ENCODE measurements at places on chromosomes 7 and 10.

DNA sequence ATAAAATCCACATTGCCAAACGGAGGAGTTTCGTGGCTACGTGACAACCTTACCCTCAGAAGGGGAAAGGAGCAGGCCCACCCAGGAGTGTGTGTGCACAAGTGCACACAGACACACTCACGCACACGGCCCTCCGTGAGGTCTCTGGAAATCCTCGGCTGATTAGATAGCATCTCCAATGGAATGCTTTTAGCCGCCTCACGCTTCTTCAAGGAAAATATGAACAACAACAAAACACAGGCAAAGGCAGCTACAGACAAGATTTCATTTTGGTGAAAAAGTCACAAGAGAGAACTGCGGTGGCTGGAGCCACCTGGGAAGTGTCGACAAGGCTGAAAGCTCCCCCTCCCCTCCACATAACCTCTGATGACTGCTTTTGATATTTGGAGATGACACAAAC lies 391.8 kb upstream of the MKI67 start:
- no peak for DNase-seq

- DNase-seq: no peak
These were observed 189.1 kb downstream of the DGKI start for GRCh38 chr7:137657476-137658189.

DNA sequence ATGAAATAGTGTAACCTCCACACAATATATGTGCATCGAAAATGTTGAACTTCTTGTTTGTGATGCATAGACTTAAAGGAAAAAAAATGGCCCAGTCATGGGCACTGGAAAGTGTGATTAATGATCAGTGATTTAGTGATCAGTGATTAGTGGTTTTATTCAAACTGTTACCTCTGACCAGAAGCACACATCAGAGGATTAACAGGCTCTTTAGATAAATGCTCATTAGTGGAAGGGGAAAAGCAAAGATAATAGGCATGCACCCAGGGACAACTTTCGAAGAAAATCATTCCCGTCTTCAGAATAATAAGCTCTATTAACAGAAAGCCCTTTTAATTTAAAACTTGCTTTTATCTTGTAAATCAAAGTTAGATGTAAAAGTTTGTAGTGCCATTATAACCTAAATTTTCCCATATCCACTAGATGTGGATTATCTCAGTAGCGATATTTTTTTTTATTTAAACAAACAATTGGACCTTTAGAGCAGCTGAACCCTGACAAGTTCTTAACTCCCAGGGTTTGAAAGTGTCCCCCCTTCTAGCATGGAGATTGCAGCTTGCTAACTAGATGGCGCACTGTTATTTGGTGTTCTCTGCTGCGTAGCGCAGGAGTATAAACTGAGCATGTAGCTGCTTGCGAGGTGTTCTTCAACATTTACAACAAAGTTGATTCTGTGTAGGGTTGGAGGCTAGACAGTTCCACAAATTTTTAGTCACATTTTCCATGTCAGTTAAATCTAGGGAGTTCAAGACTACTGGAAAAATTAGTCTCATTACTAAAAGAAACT lies at the start of gene CREB5:
Gene CREB5, plus strand, starts transcription at position 643 of the 787 bp plus-strand sequence. CDS start 397 bp downstream, outside the sequence.
- DNase-seq: no peak

DNA sequence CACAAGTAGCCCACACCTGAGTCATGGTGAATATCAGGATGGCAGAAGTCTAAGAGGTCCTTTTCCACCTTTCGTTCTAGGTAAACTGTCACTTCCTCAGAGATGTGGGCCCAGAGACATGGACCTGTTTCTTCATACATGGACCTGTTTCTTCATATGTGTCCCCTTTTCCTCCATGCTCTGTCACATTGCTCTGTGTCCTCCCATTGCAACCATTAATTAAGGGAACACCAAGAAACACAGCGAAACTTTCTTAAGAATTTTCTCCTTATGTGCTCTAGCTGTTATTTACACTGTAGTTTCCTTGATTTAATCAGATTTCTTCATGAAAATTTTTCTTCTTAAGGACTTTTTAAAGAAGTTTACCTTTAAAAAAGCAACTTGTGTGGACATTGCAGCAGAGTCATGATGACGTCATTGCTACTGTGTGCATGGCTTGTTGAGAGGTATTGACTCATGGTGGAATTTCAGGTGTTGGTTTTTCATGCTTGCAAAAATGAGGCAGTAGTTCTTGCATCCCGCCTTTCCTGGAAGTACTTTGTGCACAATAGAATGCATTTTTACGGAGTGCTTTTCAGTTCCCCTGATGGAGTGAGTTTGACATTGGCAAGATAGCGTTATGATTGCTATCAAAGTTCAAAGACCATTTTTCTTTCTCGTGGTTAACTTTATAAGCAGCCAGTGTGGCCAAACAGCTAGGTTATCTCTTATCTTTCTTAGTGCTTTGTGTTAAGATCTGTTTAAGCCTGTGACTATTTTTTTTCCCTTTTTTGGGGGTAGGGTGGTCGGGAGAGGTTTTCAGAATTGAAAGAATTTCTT lies 37.7 kb downstream of the CFAP58 start:
- DNase-seq: no peak

- DNase-seq: no peak
These were observed 606 bp upstream of the RABGEF1 start for GRCh38 chr7:66739953-66740301.

DNA sequence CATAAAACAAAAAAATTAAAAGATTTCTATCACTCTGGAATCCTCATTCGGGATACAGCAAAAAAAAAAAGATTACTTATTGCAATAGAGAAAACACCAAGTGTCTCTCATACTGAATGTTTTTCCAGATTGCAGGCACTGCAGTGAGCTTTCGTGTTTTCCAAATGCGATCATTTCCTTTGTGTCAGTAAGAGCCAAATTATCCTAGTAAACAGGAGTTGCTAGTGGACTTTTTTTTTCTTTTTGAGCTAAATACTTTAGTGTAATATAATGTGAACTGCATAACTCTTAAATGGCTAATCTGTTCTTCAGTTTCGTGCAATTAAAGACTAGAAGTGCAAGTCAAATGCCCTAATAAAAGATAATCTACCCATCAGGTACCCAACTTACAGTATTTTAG lies 44.4 kb upstream of the TOMM7 start:
- DNase-seq: no peak

DNA sequence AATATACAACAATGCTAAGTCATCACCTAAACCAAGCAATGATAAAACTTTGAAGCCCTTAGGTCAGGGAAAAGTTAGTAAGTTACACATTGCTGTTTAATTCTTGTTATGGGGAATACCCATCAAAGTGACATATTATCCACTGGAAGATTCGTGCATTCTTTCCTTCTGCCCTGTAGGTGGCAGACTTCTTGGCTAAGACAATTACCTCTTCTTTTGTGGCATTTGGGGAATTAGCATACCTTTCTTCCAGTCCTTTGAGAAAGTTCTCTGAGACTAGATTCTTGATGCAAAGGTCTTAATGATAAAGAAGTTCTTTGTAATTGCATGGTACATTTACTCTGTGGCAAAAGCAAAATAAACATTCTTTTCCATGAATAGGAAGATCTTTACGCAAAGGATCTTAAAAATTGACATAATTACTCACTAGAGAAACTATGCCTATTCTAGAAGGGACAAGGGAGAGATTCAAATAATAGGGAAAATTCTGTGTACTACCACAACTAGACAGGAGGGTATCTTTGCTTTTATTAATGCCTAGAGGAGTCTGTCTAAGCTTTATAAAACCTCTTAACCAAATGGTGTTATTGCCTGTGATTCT lies 395.9 kb downstream of the GRM8 start:
- no peak for DNase-seq
